T-helper 17 cell (primary cell): ENCODE measurements at places on chromosomes 1 and 21. TPM values are rescaled to one million over a fixed set of nuclear protein-coding genes. Genes with fewer than 3 reads are reported as not detected.

GRCh38 chr1:205448540-205449253 lies 7.1 kb downstream of the BLACAT1 start:
- no peak overlapping the region for H3K27ac ChIP-seq
- DNase-seq = no peak
- H3K4me3 ChIP-seq = no peak overlapping the region
- peaks cover 42% of the 10 kb centered on the region for H3K27me3 ChIP-seq

- no peaks in the 10 kb centered on the region for H3K27me3 ChIP-seq
- H3K4me1 ChIP-seq = peaks cover 29% of the 10 kb centered on the region
- no peak for DNase-seq
- H3K4me3 ChIP-seq = no peak overlapping the region
These were observed 36.8 kb downstream of the CDC7 start for GRCh38 chr1:91537281-91537986.

GRCh38 chr1:201267481-201268229 lies 15.7 kb upstream of the PKP1 start:
- H3K27ac ChIP-seq = no peak overlapping the region
- peaks cover 80% of the 10 kb centered on the region for H3K27me3 ChIP-seq
- DNase-seq = no peak
- peaks cover 2% of the 10 kb centered on the region for H3K4me1 ChIP-seq

GRCh38 chr1:197808880-197809279 lies 33.6 kb upstream of the DENND1B start:
- peaks cover 3% of the 10 kb centered on the region for H3K4me1 ChIP-seq
- H3K36me3 ChIP-seq = no peaks in the 10 kb centered on the region
- DNase-seq = no peak
- H3K4me3 ChIP-seq = no peak overlapping the region

DNA sequence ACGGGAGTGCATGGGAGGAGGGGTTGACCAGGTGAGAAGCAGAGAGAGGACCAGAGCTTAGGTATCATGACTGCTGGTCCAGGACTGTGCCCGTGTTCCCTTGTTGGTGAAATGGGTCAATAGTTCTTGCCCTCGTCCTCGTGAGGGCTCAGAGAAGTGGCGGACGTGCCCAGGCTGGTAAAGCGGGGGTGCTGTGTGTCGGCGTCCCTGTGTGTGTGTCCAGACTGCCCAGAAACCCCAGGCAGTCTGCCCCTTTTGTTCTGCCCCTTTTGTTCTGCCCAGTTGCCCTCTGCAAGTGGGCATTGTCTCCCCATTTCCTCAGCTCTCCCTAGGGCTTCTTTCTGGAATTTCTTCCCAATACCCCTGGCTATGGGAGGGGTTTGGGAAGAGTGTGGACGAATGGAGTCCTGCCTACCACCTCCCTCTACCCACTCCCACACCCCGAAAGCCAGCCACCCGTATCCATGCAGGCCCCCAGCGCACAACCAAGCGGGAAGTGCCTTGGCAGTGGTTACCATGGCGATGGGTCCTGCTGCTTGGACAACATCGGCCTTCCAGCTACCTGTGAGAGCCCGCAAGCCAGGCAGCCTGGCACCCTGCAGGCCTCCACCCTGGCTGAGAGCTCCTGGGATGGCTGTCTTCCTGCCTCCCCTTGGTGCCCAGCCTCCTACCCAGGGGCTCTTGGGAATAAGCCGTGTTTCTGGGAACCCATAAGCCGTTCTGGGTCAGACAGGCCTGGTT lies 34.7 kb downstream of the ACOT11 start:
- no peak overlapping the region for H3K4me3 ChIP-seq
- H3K36me3 ChIP-seq = peaks cover 2% of the 10 kb centered on the region
- H3K4me1 ChIP-seq = peaks cover 3% of the 10 kb centered on the region
- no peak for DNase-seq
- no peak overlapping the region for H3K27ac ChIP-seq

- DNase-seq = no peak
- peaks cover 2% of the 10 kb centered on the region for H3K4me1 ChIP-seq
- peaks cover 9% of the 10 kb centered on the region for H3K27me3 ChIP-seq
- H3K4me3 ChIP-seq = no peak overlapping the region
These were observed 22.7 kb downstream of the GLUL start for GRCh38 chr1:182368903-182369302.

Gene THEM5
- total RNA-seq = 0.89 TPM

DNA sequence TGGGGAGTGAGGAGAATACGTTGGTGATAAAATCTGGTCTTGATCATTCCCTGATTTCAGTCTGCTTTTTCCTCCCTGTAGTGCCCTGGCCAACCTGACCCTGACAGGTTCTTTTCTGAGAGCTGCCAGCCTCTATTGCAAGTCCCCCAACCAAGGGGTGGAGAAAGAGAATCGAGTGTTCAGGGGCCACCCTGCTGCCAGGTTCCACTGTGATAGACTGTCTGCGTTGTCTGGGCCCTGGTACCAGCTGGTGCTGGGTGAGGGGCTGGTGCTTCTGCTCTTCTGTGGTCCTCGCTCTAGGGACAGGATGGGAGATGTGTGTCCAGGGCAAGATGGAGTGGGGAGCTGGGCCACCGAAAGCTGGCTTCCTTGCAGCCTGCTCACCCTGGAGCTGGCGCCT lies 214.6 kb downstream of the CAMTA1 start:
- H3K27ac ChIP-seq = no peak overlapping the region
- no peak for DNase-seq
- H3K4me3 ChIP-seq = no peak overlapping the region
- H3K4me1 ChIP-seq = no peaks in the 10 kb centered on the region
- H3K36me3 ChIP-seq = peaks cover 2% of the 10 kb centered on the region

DNA sequence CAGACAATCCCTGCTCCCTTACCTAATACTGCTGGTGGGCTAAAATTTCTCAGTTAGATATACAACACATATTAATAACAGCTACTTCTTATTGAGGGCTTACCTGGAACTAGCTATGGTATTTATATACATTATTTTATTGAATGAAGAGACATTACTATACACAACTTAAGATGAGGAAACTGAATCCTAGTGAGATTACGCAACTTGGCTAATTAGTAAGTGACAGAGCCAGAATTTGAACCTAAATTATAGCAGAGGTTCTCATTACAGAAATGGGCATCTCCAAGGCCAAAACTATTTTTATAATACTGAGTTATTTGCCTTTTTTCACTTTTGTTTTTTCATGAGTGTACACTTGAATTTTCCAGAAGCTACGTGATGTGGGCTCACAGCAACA lies 44.5 kb upstream of the SMYD2 start:
- H3K4me3 ChIP-seq = no peak overlapping the region
- no peak for DNase-seq
- peaks cover 3% of the 10 kb centered on the region for H3K4me1 ChIP-seq
- H3K27me3 ChIP-seq = peaks cover 52% of the 10 kb centered on the region

DNA sequence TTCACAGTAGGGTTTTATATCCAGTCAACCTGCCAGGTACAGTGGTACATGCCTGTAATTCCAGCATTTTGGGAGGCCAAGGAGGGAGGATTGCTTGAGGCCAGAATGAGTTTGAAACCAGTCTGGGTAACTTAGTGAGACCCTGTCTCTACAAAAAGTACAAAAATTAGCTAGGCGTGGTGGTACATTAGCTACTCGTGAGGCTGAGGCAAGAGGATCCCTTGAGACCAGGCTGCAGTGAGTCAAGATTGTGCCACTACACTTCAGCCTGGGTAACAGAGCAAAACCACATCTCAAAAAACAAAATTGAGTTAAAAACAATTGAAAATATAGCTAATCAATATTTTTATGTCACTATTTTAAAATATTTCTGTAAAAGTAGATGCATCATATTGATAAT lies 33.2 kb downstream of the DDI2 start:
- no peaks in the 10 kb centered on the region for H3K27me3 ChIP-seq
- no peak overlapping the region for H3K4me3 ChIP-seq
- no peak for DNase-seq

Gene ACTL8
- total RNA-seq = not detected

DNA sequence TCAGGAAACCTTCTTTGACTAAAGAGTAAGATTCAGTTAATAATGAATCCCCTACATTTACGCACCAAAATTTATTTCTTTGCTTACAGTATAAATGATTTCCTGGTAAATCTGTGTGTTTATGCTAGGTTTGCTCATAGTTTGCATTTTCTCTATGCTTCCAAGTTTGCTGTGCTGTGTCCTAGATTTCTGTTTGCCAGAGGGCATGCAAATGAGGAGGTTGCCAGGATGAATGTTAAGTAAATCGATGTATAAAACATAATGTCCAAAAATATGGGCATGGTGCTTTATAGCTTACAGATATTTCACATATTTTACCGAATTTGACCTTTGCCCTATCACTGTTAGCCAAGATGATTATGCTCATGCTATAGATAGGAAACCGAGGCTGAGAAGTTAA lies 63.8 kb downstream of the TBX19 start:
- H3K4me3 ChIP-seq = no peak overlapping the region
- peaks cover 2% of the 10 kb centered on the region for H3K36me3 ChIP-seq
- no peaks in the 10 kb centered on the region for H3K27me3 ChIP-seq
- no peak for DNase-seq
- peak overlapping the region; percentile 93 for H3K27ac ChIP-seq
- peaks cover 32% of the 10 kb centered on the region for H3K4me1 ChIP-seq

DNA sequence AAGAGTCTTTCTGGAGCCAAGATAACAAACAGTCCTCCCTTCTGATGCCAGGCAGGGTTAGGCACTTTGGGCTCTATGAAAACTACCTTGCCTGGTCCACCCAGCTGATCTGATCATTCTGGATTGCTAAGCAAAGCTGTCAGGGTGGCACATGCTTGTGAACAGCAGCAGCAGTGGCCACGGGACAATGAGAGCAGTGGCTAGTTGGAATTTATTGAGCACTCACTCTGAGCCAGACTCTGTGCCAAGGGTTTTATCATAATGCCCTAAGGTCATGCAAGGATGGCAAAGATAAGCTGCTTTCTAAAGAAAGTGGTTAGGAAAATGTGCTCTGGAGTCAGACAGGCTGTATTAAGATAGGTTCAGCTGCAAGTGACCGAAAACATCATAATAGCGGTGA lies 390.4 kb upstream of the VAMP3 start:
- H3K27ac ChIP-seq = no peak overlapping the region
- H3K36me3 ChIP-seq = no peaks in the 10 kb centered on the region
- no peak overlapping the region for H3K4me3 ChIP-seq

Gene PCSK9
- not detected for total RNA-seq

Gene CCDC27
- not detected for total RNA-seq

DNA sequence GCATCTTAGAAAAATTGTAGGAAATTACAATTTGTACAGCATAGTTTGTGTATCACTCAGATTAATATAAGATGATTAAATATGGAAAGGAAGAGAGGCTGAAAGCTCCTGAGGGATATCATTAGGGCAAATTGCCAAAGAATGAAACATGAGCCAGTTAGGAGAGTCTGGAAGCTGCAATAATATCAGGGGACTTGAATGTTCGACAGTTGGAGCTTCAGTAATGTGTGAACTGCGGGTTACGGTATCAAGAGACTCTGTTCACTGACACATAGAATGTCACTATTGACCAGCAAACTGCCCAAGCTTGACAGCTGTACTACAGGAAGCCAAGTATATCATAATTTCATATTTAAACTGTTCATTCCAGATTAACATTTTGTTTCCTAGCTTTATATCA lies 157.2 kb downstream of the DENND1B start:
- H3K4me3 ChIP-seq = no peak overlapping the region
- no peaks in the 10 kb centered on the region for H3K36me3 ChIP-seq
- DNase-seq = no peak
- H3K27me3 ChIP-seq = no peaks in the 10 kb centered on the region

- peaks cover 2% of the 10 kb centered on the region for H3K36me3 ChIP-seq
- no peak for DNase-seq
- peaks cover 32% of the 10 kb centered on the region for H3K4me1 ChIP-seq
- peak overlapping the region; percentile 91 for H3K27ac ChIP-seq
These were observed 4.3 kb upstream of the NADK start for GRCh38 chr1:1782399-1783221.

DNA sequence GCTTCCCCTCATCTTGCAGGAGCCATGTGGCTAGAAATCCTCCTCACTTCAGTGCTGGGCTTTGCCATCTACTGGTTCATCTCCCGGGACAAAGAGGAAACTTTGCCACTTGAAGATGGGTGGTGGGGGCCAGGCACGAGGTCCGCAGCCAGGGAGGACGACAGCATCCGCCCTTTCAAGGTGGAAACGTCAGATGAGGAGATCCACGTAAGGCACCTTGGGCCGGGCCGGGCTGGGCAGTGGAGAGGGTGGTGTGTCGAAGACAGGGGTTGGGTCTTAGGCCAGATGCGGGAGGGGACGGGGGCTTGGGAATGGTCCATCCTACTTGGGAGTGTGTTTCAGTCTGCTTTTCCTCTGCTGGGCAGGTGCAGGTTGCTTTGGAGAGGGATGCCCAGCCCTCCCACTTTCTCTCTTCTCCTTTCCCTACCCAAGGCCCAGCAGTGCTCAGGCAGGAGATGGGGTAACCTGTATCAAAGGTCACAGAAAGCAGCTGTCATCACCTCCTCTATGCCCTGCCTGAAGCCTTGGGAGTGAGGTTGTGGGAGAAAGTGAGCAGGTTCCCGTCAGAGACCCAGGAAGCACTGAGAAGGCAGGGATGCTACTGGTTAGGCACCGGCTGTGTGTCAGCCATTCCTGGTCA lies 18.9 kb downstream of the EPHX1 start:
- no peak for DNase-seq
- H3K4me1 ChIP-seq = no peaks in the 10 kb centered on the region
- no peak overlapping the region for H3K27ac ChIP-seq
- no peaks in the 10 kb centered on the region for H3K27me3 ChIP-seq
- peaks cover 3% of the 10 kb centered on the region for H3K36me3 ChIP-seq
- H3K4me3 ChIP-seq = peak overlapping the region; percentile 19
